ENCODE measurements at places on chromosomes 1 and 21. TPM values are rescaled to one million over a fixed set of nuclear protein-coding genes. Genes with fewer than 3 reads are reported as not detected.

GRIK1 gene
- total RNA-seq, result 97.1 TPM

OR2L8 gene
- total RNA-seq, result 6.6 TPM

PTPN22 gene
- 0.36 TPM for total RNA-seq

TPTE gene
- not detected for total RNA-seq

GCLM gene
- 6.4 TPM for total RNA-seq

DOCK7 gene
- total RNA-seq, result 187 TPM

ZNF593OS gene
- 1.5 TPM for total RNA-seq

GJA8 gene
- not detected for total RNA-seq

GNAT2 gene
- not detected for total RNA-seq

ARHGEF2 gene
- total RNA-seq, result 78.8 TPM

VAMP4 gene
- total RNA-seq, result 18.5 TPM

A3GALT2 gene
- total RNA-seq, result not detected

RAB7B gene
- total RNA-seq, result 0.54 TPM

FCRL4 gene
- not detected for total RNA-seq

PTPRU gene
- total RNA-seq, result 13.3 TPM

LPAR3 gene
- total RNA-seq, result 0.27 TPM

DNAJC8 gene
- 34.1 TPM for total RNA-seq

MYOG gene
- total RNA-seq, result not detected

CCDC27 gene
- total RNA-seq, result not detected
